ENCODE measurements at places on chromosomes 7 and 10. TPM values are rescaled to one million over a fixed set of nuclear protein-coding genes. Genes with fewer than 3 reads are reported as not detected.

Gene ANKRD1
- total RNA-seq: 56.1 TPM

Gene FAM170B
- total RNA-seq: not detected

Gene IDI2
- not detected for total RNA-seq

Gene VWA2
- not detected for total RNA-seq

Gene ADAM12
- total RNA-seq: 360 TPM

Gene PCGF5
- 17.5 TPM for total RNA-seq

Gene MKI67
- 0.89 TPM for total RNA-seq

Gene LBX1
- not detected for total RNA-seq

Gene RBM28
- 19.0 TPM for total RNA-seq

Gene RADIL
- 1.2 TPM for total RNA-seq

Gene VIPR2
- not detected for total RNA-seq

Gene SPDYE5
- total RNA-seq: not detected

Gene PALD1
- total RNA-seq: 0.14 TPM

Gene MACROH2A2
- total RNA-seq: 5.6 TPM

Gene MORN4
- 4.8 TPM for total RNA-seq
